Progenitor cell of endocrine pancreas (in vitro differentiated cells): ENCODE measurements at places on chromosomes 1 and 21.

GRCh38 chr1:22889213-22889827 lies 83.3 kb downstream of the LACTBL1 start:
- DNase-seq, result no peak

GRCh38 chr1:117150316-117150715 lies 28.8 kb upstream of the TRIM45 start:
- no peak for DNase-seq

DNA sequence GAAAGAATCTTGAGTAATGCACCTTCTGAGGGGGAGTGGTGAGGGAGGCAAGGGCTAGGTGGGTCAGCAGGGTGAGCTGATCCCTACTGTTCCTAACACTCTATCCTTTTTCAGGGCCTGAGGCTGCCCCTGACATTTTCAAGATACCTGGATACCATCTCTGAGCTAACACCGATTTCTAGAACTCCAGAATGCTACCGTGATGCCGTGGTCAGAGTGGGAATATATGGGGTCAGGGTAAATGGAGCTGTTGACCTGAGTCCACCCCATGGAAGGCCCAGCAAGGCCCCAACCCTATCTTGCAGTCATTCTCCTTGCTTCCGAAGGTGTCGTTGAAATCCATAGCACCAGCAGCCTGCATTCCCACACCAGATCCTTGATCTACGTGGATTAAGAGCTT lies 18.0 kb upstream of the PTPRF start:
- no peak for DNase-seq

GRCh38 chr1:151613282-151613780 lies 1.5 kb downstream of the SNX27 start:
- DNase-seq, result no peak

DNA sequence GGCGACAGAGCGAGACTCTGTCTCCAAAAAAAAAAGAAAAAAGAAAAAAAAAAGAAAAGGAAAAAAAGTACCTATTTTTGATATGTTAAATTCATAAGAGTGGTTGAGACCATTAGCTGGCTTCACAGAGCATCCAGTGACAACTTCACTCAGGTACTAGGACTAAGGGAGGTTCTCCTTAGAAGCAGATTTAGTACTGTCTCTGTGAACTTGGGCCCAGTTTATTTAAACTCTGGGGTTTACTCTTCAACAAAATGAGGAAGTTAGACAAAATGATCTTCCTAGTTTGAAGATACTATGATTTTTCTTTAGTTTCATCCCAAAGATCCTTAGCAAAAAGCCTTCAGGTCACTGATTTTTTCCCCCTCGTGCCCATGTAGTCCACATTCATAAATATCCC lies 21.2 kb downstream of the MACO1 start:
- no peak for DNase-seq

DNA sequence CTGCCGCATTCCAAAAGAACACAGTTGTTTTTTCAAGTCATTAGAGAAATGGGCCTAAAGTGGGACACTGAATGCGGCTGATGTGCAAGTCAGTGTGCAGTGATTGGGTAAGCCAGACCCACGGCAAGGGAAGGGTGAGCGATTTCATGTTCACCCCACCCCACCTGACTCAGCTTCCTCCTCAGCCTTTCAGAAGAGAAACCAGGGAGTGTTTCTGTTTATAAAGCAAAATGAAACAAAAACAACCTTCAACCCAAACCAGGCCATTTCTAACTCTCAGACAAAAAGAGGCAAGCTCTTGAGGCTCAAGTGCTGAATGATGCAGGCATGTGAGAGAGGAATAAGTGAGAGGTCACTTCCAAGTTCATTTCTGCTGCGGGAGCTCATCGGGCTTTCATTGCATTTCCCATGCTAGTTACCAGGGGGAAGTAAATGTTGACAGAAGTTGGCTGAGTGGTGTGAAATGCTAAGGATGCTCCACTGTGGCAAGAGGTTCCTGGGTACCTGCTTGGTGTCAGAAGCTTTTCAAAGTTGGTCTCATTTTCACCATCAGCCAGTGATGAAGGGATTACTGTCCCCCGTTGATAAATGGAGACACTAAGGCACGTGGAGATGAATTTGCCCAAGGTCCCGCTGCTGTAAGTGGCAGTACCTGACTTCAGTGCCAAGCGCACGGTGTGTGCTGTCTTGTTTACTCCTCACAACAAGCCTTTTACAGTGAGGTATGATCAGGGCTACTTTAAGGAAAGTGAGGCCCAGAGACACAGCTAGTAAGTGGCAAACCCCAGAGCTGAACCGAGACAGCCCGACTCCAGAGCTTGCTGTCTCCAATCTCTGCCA lies 29.1 kb downstream of the STPG1 start:
- no peak for DNase-seq

DNA sequence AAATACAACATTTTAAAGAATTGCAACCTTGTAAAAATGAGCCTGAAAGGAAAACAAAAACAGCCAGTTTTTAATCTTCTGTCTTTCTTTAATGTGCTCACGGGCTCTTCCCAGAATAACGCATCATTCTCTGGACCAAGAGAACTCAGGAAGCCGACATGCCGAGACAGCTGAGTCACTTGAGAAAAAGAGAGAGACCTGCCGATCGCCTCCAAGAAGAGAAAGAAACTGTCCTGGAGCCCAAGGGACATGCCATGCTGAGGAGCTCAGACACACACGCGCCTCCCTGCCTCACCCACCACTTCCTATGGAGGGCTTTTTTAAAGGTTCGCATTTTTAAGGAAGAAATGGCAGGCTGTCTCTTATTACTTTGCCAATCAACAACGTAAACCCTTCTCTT lies 176.4 kb downstream of the ZNF281 start:
- DNase-seq, result no peak

DNA sequence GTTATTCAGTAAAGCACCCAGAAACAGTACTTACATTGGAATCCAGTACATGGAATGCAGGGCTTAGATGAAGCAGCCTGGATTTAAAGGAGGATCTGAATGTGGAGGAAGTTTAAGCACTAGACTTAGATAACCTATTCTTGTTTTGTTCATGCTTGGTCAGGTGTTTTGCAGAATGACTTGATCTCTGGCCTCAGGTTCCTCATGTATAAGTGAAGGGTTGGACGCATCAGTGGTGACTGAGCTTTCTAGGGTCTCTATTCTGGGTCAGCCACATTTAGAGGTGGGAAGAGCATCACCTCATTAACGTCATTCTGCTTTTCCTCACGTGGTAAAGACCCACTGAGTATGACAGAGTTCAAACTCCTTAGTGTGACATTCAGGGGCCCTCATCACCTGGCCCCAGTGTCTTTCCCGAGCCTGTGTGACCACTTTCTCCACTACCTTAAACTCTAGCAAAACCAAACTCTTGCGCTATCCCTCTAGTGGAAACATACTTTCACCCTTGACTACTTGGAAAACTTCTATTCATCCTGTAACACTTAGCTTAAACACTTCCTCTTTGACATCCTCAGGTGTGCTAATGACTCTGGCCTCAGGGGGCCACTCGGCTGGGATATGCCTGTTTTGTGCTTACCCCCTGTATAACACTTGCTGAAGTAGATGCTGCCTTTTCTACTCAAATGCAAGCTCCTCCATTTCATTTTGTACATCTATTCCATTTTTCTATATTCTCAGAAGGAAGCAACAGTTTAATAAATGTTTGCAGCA lies 871 bp upstream of the ERICH3 start:
- DNase-seq, result no peak

DNA sequence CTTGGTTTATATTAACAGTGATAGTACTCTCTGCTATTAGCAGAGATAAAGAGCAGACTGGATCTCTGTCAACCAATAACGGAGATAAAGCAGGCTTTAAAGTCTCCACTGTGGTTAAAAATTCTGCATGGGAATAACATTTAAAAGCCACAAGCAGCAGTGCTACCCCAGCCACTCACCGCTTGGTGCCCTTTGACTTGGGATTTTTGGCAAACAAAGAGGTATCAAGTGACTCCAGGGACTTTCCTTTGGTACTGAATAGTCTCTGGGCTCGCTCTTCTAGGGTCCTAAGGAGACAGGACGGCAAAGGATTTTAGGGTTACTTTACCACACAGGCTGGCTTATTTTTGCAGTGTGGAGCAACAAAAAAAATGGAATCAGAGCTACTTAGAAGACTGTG lies 11.3 kb downstream of the SF3A3 start:
- DNase-seq, result no peak

- DNase-seq, result no peak
Observed at GRCh38 chr1:154717528-154717924, 109.5 kb upstream of the ADAR start.

DNA sequence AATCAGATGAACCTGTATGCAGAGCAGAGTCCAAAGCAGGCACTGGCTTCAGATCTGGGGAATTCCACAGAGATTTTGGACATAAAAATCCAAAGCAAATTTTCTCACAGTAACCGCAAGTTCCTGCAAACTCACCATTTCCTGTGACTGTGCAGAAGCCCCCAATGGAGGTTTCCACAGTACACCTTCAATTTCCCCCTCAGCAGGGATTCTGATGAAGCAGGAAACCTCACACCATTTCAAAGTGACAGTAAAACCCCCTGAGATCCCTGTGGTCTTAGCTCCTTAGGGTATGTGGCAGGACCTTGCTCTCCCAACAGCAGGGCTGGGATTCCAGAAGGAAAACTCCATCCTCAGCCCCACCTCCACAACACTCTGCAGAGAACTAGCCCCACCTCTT lies 6.0 kb upstream of the TGFBR3 start:
- DNase-seq, result no peak

DNA sequence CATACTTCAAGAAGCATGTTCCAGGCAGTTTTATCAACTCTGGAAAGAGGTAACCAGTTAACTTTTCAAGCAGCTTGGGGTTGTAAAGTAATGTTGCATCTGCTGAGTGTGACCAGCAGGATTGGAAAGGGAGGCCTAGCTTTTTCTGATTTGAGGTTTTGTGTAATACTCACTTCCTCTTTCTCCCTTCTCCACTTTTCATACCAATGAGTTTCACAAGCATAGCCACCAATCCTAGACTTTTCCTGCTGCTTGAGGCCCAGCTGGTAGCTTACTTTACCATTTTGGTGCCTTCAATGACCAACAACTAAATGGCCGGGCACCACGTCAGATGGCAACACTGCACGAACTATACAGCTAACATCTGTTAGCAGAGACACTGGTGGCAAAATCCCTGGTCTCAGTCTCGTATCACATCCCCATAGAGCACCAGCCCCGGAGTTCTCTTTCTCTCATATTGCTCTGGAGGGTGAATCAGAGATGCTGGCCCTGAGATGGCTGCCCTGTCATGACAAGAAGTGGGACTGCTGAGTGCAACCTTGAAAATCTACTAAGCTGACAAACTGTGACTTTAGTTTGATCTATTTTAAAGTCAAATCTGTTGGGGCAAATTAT lies 14.8 kb upstream of the GPR88 start:
- no peak for DNase-seq

DNA sequence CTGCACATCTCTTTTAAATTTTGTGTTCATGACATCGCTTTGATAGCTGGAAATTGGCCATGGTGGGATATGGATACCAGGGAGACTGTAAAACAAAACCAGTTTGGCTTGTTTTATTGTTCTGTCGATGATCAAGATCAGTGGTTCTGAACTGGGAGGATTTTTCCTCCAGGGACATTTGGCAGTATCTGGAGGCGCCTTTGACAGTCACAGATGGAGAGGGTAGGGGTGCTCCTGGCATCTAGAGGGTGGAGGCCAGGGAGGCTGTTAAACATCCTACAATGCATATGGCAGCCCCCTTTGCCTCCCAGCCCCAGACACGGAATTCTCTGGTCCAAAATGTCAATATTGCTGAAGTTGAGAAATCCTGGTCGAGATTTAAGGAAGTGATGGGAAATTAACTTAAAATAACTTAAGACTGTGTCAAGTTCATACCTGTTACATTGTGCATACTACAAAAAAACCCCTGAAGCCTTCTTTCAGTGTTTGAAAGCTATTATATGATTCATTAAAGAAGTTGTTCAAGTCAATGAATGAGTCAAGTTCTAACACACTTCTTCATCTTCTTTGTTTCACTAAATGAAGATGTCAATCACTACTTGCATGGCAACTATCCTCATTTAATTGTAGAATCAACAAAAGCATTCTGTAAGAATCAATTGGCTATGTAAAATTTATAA lies 150.9 kb downstream of the KCNJ6 start:
- no peak for DNase-seq

DNA sequence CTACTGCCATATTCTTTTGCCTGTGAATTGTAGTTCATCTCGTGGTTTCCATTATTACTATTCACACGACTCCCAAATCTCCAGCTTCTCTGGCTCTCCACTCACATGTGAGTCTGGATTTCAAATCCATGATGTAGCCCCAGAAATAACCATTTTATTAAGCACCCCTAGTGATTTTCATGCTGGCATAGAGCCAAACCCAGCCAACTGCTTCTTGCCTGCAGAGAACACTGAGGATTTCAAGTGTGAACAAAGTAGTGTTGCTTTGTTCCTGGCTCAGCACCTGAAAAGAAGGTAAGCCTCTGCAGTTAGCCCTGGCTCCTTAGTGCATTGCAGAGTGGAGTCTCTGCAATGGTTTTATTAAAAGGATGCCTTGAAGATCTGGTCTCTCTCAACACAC lies 25.9 kb downstream of the UTP25 start:
- DNase-seq, result no peak

DNA sequence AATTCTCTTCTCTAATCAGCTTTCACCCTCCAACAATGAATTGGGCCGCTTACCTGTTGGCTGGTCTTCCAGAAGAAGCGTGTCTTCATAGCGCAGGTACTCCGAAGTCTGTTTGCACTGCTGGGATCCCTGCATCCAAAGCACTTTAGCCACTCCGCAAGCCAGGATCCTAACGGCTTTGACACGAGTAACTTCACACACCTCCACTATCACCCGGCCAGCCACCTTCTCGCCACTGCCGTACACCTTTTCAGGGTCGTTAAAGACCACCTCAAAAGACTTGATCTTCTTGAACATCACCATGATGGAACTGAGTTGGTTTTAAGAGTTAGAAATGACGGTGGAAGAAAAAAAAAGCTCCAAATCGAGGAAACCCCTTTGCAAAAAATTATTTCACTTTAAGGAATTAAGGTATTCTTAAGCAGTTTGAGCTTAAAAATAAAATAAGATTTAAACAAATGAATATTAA lies 381 bp downstream of the TXNIP start:
- no peak for DNase-seq

DNA sequence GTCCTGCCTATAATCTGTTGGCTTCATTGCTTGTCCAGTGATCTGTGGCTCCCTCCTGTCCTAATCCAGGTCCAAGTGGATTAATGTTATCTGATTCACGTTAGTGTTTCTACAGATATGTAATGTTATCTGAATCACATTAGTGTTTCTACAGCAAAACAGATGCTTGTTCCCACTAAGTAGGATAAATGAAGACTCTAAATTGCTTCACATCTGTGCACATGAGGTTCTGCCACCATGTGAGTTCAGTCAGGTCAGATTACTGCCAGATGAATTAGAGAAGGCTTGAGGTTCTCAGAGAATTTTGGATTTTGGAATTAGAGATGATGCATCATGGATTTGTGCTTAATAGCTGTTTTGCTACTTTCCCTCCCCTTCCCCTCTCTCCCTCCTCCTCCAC lies 13.2 kb downstream of the DISC1 start:
- DNase-seq, result no peak

DNA sequence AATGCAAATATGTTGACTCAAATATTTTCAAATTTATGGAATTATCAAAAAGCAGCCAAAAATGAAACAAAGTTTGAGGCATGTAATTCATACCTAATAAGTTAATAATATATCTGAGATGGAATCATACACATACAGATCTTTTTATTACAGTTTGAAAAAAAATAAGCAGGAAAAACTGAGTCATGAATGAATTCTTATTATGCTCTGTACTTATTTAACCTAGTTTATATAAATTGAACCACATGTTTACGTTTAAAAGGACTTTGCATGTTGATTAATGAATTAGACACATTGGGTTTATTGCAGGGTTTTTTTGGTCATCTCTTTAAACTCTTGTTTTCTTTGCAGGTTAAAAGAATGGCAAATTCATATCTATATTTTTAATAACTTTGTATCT lies 40.9 kb downstream of the CMPK1 start:
- no peak for DNase-seq

GRCh38 chr1:70738624-70739023 lies 309.0 kb downstream of the PTGER3 start:
- DNase-seq, result no peak
